Effector memory CD8-positive, alpha-beta T cell (primary cell): ENCODE measurements at places on chromosomes 2 and 18.

GRCh38 chr2:6236317-6236716, 544.1 kb downstream of the SOX11 start:
- H3K4me3 ChIP-seq: no peak overlapping the region
- DNase-seq: no peak
- no peaks in the 10 kb centered on the region for H3K27me3 ChIP-seq
- no peaks in the 10 kb centered on the region for H3K4me1 ChIP-seq

GRCh38 chr18:29191263-29191662, 1014.3 kb upstream of the CDH2 start:
- no peak overlapping the region for H3K27ac ChIP-seq
- no peak for DNase-seq
- no peaks in the 10 kb centered on the region for H3K4me1 ChIP-seq
- H3K36me3 ChIP-seq: no peaks in the 10 kb centered on the region

- no peak for DNase-seq
- no peak overlapping the region for H3K4me3 ChIP-seq
- no peak overlapping the region for H3K27ac ChIP-seq
- no peaks in the 10 kb centered on the region for H3K27me3 ChIP-seq
- no peaks in the 10 kb centered on the region for H3K4me1 ChIP-seq
Observed at GRCh38 chr2:57156231-57156924, 890.2 kb upstream of the VRK2 start.

DNA sequence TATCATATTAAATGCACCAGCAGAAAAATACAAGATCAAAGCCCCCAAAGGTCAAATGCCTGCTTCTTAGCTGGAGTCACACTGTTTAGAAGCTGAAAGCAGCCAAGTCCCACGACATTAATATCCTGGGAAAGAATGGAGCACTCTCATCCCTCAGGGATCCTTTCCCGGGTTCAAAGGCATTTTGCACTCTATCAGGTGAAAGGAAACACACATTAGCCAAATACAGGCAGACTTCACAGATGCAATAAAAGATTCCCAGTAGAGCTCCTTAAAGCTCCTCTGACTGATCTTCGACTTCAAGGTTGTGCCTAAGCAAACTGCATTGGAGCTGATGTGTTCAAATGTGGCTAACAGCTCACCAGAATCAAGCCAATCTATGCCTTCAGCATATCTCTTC, 158.4 kb downstream of the RNF152 start:
- no peak overlapping the region for H3K27ac ChIP-seq
- no peak for DNase-seq
- peaks cover 17% of the 10 kb centered on the region for H3K27me3 ChIP-seq
- peaks cover 1% of the 10 kb centered on the region for H3K36me3 ChIP-seq
- H3K4me3 ChIP-seq: no peak overlapping the region

DNA sequence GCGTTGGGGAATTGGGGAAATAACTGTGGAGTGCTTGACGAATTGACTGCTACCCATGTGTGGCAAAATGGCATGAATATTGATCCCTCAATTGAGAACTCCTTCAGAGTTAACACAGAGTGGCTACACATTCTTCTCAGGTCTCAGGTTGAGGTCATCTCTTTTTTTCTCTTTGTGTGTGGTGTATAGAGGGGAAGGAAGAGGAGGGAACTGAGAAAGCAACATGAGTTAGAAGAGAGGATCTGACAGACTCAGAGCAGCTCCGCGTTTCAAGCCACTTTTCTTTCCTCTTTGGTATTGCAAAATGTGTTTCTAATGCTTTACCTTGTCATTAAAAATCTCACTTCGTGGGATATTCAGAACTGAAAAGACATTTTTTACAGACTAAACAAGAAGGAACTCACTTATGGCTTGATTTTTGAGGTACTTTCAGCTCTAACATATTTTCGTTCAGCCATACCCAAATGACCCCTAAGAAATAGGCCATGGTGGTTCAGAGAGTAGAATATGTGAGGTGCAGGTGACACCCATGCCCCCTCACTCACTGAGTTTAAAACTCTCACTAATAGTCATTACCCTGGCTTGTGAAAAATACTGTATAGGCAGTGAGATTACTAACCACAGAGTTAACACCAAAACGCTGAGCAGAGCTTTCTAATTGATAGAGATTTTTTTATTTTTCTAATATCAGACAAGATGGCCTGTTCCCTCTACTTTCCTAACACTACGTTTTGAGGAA, 22.5 kb downstream of the STAT4 start:
- peak overlapping the region; percentile 85 for H3K27ac ChIP-seq
- H3K27me3 ChIP-seq: no peaks in the 10 kb centered on the region
- peak overlapping the region; percentile 68 for H3K4me3 ChIP-seq
- H3K36me3 ChIP-seq: peaks cover 45% of the 10 kb centered on the region
- H3K4me1 ChIP-seq: peaks cover 48% of the 10 kb centered on the region

DNA sequence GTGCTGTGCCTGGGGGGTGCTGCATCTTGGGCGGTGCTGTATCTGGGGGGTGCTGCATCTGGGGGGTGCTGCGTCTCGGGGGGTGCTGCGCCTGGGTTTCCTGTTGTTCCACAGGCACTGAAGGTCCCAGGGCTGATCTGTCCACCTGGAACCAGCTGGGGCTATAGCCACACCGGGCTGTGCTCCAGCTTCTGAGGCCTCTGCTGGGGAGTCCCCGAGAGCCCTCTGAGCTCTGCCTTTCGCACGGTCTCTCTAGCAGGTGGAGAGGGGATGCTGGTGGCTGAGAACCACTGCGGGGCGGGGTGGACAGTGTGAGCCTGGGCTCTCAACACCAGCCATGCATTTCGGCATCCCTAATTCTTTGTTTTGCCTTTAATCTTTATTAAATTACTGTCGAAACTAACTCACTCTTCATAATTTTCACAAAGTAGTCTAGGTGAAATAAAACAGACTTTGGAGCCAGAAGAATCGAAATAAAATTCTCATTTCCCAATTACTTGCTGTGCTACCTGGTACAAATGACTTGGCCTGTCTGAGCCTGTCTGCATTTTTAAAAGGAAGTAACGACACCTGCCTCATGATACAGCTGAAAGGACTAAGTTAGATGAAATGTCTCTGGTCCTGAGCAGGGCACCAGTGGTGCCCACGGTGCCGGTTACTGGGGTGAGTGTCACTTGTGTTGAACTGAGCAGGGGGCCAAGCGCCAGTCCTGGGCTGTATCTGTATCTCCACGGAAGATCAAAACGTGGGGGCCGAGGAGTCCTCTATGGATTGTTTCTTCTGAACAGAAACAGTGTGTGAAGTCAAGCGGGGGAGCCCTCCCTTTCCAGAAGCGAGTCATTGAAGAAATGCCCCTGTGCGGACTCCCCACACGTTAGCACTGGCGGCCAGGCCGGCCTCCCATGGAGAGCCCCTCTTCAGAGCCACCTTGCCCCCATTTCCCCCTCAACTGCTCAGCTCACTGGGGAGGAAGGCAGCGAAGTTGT, 142.0 kb downstream of the ASB1 start:
- H3K36me3 ChIP-seq: no peaks in the 10 kb centered on the region
- H3K27ac ChIP-seq: no peak overlapping the region

DNA sequence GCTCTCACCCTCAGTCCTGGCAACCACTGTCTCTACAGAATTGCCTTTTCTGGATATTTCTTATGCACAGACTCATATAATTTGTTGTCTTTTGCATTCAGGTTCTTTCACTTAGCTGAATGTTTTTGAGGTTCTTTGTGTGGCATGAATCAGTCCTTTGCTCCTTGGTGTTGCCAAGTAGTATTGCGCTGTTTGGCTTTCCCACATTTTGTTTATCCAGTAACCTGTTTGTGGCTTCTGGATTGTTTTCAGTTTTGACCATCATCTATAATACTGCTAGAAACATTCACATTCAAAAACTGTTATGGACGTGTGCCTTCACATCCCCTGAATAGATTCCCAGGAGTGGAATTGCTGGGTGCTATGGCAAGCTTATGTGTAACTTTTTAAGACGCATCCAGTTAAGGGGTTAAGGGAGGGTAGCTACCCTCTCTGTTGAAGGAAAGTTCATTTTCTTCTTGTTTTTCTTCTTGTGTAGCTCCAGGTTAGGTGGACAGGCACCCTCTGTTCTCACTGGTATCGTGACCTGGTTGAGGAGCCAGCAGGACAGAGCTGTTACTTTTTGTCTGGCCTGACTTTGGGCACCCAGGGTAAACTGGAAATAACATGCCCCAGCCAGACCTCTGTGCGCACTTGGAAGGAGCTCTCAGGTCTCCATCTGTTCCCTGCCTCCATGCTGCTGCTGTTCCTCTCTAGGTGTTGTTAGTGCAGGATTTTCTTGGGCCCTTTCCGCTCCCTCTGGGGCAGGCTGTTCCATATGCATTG, 29.6 kb downstream of the ARHGAP25 start:
- H3K27me3 ChIP-seq: no peaks in the 10 kb centered on the region
- no peak for DNase-seq
- H3K4me1 ChIP-seq: peaks cover 82% of the 10 kb centered on the region
- H3K36me3 ChIP-seq: peaks cover 23% of the 10 kb centered on the region
